ENCODE measurements at places on chromosomes 6 and 20.

- DNase-seq: no peak
Measured at GRCh38 chr6:18326001-18326400, 61.1 kb upstream of the RNF144B start.

DNA sequence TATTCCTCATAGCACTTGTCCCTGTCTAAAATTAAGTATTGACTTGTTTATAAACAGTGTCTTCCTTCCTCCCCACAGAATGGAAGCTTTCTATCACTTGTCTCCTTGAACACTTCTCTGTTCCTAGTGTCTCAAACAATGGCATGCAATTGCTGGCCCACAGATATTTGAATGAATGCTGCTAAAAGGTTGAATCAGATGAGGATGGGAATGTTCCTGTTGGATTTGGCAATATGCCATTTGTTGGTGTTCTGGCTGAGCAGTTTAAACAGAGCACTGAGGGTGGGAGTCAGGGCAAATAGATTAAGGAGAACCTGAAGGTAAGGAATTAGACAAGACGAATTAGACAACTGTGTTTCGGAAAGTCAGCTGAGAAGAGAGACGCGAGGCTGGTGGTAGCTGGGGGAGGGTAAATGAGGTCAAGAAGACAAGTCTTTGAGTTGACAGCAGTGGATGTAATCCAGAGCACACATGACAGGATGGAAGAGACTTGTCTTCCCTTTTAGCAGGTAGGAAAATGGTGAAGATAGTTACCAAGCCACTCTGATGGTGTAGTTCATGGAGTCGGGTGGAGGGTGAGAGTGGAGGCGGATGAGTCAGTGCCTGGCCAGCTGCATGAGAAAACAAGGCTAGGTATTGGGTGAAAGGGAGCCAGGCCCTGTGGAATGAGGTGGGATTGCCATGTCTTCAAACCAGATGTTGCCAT is 58.3 kb upstream of the GNRH2 start:
- DNase-seq: no peak

GRCh38 chr20:59835057-59835447 is 98.4 kb downstream of the SYCP2 start:
- no peak for DNase-seq

GRCh38 chr6:129730477-129731165 is 20.6 kb upstream of the ARHGAP18 start:
- no peak for DNase-seq

- no peak for DNase-seq
Measured at GRCh38 chr6:53532061-53532797, 12.7 kb downstream of the GCLC start.

DNA sequence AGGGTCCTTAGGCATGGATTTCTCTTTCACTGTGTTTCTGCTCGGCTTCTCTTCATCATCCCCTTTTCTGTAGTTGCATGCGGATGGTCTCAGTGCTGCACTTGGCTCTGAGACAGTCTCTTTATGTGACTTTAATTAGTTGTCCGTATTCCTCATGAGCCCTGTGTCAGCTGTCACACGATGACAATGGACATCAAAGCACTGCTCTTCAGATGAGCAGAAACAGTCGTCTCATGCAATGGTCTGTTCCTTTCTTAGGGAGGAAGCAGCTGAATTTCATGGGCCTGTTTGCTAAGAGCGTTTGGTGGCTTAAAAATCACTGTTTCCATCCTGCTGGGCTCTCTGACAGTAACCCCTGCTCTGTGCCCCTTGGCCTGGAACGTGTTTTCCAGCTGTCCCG is 64.9 kb downstream of the SYTL3 start:
- no peak for DNase-seq

DNA sequence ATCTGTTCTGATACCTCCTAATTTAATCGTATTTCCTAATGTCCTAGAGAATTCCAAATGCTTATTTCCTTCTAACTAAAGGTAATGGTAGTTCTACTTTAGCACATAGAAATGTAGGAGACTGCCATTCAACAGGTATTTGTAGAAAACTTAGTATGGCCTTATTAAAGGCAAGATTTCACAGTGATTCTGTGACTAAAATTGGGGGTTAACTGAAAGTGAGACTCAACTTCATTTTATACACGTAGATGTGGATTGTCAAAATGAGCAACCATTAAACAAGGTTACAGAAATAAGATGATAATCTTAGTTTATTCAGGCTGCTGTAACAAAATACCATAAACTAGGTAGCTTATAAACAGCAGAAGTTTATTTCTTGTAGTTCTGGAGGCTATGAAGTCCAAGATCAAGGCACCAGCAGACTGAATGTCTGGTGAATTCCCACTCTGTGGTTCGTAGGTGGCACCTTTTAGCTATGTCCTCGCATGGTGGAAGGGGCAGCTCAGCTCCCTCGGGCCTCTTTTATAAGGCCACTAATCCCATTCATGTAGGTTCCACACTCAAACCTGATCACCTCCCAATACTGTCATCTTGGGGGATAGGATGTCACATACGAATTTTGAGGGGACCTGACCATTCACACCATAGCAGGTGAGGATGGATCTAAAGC is 38.7 kb downstream of the TAB2 start:
- no peak for DNase-seq

DNA sequence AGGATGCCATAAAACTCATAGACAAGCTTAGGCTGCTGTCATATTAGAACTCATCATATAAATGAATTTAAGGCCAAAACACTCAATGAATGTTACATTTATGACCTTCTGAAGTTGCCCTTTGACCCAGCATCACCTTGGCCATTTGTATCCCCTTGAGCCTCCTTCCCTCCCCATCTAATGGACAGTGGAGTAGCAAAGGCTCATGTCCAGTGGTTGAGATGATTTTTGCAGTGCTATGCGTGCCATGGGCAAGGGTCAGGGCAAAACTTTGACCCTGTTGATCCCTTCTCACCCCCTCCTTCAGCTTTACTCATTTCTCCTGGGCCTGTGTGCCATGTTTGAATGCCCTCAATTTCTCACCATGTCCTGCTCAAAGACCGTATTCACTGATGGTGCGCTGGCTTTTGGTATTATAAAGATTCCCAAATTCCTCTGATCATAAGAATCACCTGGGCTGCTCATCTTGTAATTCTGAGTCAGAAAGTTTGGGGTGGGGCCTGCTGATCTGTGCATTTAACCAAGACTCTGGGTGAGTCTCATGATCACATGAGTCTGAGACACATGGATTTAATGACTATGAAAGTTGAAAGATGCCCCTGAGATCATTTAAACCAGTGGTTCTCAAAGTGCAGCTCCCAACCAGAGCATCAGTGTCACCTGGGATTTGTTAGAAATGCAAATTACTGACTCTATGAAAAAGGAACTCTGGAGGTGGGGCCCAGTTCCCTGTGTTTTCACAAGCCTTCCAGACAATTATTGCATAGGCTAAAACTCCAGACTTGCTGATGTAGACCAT is 57.5 kb upstream of the IL20RA start:
- no peak for DNase-seq

DNA sequence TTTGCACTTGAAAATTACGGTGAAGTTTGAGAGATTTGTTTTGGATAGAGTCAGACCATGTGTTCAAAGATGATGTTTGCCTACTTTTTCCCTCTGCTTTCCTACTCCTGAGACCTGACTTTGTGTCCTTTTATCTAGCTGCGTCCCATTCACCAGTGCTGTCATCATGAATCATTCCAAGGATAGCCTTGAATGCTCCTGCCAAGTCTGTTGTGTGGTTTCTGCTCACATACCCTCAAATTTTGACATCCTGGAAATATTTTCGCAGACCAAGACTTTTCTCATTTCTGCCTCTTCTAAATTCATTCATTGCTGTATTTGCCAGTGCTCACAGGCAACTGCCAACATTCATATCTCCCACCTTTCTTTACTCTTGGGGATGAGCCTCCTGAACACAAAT is 175.9 kb upstream of the SCGN start:
- no peak for DNase-seq

GRCh38 chr20:48060841-48061720 is 275.8 kb upstream of the SULF2 start:
- no peak for DNase-seq

GRCh38 chr20:63238514-63239125 is 2.9 kb downstream of the BIRC7 start:
- DNase-seq: no peak

DNA sequence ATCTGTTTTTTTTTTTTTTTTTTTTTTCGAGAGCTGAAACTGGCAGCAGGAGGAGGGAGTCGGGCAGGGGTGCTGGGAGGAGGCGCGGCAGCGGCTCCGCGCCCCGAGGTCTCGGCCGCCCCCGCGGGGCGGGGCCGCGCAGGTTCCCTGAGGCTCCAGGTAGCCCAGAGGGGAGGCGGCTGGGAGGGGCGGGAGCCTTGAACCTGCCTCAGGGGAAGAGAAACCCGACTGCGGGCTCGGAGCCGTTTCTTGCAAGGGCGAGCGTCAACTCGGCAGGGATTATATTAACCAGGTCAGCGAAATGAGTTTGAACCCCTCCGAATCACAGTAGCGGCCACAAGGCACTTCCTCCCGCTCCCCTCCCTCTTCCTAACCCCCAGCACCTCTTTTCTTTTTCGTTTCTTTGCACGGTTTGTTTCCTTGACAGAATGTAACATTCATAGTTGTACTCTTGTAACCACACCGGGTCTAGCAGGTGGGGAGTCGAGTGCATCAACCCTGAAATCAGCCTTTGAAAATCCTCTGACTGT is 2.0 kb downstream of the MYB start:
- no peak for DNase-seq

GRCh38 chr6:46240866-46241565 is 70.2 kb upstream of the ENPP5 start:
- DNase-seq: no peak

GRCh38 chr6:168318090-168318489 is 1.5 kb downstream of the DACT2 start:
- DNase-seq: no peak
